H7 (cell line): ENCODE measurements at places on chromosomes 7 and 10.

DNA sequence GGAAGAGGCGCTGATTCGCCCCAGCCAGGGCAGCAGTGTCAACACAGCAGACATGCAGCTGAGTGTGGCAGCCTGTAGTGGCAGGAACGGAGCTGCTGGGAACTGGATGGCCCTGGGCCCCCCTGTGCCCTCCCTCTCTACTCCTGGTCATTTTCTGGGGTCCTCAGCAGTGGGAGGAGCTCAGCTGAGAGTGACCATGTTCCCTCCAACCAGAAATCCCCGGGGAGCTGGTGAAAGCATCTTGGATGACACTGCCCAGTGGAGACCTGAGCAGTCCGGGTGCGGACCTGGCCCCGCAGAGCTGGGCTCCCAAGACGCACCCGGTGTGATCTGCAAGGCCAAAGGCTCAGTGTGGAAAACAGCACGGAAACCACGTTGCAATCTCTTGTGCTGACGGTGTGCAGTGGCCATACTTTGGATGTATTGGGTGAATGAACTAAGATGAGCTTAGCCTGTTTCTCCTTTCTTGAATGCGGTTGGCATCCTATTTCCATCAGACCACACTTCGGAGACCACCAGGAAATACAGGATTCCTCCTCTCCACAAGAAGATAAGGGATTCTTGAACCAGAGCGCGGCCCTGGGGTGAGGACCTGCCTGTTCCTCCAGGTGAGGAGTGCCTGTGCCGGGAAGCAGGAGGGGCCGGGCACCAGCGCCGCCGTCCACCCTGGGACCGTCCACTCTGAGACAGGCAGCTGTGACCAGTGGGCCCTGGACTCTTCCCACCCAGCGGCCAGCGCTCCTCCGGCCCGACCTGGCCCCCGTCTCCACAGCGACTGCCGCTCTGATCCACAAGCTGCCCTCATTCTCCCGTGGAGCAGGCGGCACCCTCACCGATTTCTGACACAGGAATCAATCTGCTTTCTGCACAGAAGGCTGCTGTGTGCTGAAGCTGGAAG lies 93.5 kb upstream of the DIP2C start:
- DNase-seq = peak; percentile 49

DNA sequence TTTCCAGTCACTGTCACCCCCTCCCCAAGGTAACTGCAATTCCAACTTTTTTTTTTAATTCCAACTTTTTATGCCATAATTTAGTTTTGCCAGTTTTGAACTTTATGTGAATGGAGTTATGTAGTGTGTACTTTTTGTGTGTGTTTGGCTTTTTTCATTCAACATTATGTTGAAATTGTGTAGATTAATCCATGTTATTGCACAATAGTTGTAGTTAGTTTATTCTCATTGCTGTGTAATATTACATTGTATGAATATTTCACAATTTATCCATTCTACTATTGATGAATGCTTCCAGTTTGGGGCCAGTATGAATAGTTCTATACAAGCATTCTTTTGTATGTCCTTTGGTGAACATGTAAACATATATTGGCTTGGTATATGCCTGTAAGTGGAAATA lies 32.5 kb downstream of the MXI1 start:
- no peak for DNase-seq

DNA sequence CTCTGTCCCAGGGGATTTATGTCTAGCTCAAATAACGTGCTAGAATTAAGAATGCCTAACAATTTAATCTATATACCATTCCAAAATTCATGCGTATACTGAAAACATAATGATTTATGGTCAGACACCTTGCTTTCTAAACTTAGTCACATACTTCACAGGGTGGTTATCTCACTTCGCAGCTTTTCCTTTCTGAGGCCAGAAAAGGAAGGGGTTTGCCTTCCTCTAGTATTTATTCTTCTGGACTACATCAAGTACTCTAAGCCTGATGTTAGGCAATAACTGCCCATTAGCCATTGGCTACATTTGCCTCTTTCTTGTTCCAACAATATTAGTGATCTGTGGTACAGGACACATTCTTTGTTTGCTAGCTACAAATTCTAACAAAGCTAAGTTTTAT lies 72.6 kb upstream of the FHIP2A start:
- no peak for DNase-seq

DNA sequence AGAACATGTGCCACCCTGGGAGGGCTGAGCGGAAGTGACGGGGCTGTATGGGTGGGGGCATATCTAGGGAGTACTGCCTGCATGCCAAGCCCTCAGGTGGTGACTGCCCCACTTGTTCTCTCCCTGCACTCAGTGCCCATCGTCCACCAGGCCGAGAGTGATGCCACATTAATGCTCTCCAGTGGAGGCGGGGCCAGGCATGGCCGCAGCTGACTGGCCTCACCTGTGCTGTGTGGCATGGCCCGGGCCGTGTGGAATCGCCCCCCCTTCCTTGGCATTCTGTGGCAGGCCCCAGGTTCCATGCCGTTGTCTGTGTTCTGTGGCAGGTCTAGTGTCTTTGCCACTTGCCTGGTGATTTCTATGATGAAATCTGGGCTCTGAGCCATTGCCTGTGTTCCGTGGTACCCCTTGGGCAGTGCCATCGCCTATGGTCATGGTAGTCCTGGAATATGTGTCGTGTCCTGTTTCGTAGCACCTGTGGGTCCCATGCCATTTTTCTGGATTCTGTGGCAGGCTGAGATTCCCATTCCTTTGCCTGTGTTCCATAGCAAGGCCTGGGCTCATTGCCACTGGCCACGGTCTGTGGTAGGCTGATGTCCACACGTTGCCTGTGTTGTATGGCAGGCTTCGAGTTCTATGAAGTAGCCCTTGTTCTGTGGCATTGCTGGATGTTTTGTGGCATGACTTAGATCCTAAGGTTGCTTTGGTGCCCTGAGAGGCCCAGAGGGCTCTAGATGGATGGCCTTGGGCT lies 8.9 kb downstream of the FLNC start:
- DNase-seq = peak; percentile 51

GRCh38 chr10:3886641-3887251 lies 101.7 kb upstream of the KLF6 start:
- no peak for DNase-seq

DNA sequence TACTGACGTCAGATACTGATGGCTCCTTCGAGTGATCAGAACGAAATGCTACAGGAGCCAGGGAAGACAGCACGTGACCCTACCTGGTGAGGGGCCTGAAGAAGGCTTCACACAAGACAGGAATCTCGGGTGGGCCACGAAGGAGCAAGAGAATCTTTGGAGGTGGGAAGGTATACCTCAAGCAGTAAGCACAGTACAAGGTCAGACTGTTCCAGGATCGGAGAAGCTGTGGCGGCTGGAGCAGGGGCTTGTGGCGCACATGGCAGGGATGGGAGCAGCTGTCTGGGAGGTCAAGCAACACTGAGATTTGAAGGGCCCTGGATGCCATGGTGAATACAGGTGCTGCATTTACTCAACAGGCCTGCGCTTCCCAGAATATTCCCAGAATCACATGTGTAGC lies 45.4 kb downstream of the C10orf143 start:
- DNase-seq = no peak

GRCh38 chr7:5423306-5423975 lies at the start of gene TNRC18:
TNRC18 (minus strand) TSS chr7:5423834; CDS start chr7:5421246, 2,588 bp downstream.
- DNase-seq = peak; percentile 84

GRCh38 chr7:92639213-92639896 lies 49.2 kb upstream of the FAM133B start:
- no peak for DNase-seq

DNA sequence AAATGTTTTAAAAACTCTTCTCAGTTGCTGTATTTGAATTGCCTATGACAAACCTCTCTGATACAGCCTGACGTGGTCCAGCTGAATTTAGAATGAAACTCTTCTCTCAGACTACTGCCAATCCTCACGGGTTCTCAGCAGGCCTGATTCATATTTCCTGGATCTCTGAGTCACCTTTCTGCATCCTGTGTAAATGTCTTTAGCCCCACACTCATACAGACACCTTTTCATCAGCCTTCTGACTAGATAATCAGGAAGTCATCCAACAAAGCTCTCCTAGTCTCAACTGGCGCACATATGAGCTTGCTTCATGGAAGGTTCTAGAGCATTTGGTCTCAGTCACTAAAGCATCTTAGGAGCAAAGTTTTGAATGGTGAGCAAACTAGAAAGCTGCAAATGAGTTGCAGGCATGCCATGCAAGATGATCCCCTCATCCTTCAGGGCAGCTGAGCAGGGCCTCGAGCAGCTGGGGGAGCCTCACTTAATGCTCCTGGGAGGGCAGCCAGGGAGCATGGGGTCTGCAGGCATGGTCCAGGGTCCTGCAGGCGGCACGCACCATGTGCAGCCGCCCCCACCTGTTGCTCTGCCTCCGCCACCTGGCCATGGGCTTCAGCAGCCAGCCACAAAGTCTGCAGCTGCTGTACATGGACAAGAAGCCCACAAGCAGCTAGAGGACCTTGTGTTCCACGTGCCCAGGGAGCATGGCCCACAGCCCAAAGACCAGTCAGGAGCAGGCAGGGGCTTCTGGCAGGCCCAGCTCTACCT lies 182.8 kb downstream of the ARHGAP12 start:
- no peak for DNase-seq

- DNase-seq = no peak
Observed at GRCh38 chr10:126880926-126881325, 24.3 kb upstream of the DOCK1 start.

GRCh38 chr10:75773231-75773780 lies 341.9 kb downstream of the LRMDA start:
- DNase-seq = no peak

DNA sequence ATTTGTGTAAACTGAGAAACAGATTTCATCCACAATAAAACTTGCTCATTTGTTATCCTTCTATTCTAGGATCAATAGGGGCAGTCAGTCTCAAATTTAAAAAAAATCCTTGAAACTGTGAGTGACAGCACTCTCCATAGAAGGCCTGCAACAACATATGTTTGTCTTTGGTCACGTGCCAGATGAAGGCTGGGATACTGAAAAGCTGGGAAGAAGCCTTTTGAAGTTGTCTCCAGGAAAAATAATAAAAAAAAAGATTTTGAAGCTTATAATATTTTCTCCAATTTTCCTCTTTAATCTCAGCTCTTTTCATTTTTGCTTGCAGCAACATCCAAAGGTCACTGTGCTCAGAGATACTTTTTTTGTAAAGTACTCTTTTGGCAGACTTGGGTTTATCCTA lies 128.6 kb upstream of the SLC26A5 start:
- DNase-seq = no peak
